ENCODE measurements at places on chromosomes 5 and 9.
A peak's percentile ranks its signal among the peaks of the same experiment; 100 is the strongest.

GRCh38 chr5:89005990-89006389 lies 123.0 kb upstream of the MEF2C start:
- no peaks in the 10 kb centered on the region for H3K4me1 ChIP-seq
- H3K27me3 ChIP-seq, result no peaks in the 10 kb centered on the region
- no peak for DNase-seq
- H3K4me3 ChIP-seq, result no peak overlapping the region
- H3K36me3 ChIP-seq, result peaks cover 3% of the 10 kb centered on the region
- H3K27ac ChIP-seq, result no peak overlapping the region

DNA sequence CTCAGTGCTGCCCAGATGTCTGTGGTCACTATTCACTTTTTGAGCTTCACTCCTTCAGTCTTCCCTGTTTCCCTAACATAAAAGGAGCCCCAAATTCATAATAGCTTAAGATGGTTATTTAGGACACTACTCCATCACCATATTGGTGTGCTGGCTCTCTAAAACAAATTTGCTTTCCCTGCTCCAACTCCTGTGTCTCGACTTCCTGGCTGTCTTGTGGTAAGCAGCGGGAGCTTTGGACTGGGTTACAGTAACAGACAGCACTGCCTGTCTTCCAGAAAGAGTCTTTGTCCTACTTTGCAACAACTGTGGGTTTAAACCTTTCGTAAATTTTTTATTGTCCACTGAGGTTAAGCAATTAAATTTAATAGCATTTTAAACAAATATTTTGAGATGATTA lies 389.4 kb downstream of the CDH9 start:
- H3K27me3 ChIP-seq, result no peaks in the 10 kb centered on the region
- no peak overlapping the region for H3K4me3 ChIP-seq
- H3K36me3 ChIP-seq, result no peaks in the 10 kb centered on the region
- H3K4me1 ChIP-seq, result no peaks in the 10 kb centered on the region
- no peak for DNase-seq

- no peak overlapping the region for H3K4me3 ChIP-seq
- no peak overlapping the region for H3K27ac ChIP-seq
- peaks cover 58% of the 10 kb centered on the region for H3K36me3 ChIP-seq
- peaks cover 4% of the 10 kb centered on the region for H3K4me1 ChIP-seq
- no peak for DNase-seq
Measured at GRCh38 chr5:176941951-176942350, 42.8 kb upstream of the HK3 start.

DNA sequence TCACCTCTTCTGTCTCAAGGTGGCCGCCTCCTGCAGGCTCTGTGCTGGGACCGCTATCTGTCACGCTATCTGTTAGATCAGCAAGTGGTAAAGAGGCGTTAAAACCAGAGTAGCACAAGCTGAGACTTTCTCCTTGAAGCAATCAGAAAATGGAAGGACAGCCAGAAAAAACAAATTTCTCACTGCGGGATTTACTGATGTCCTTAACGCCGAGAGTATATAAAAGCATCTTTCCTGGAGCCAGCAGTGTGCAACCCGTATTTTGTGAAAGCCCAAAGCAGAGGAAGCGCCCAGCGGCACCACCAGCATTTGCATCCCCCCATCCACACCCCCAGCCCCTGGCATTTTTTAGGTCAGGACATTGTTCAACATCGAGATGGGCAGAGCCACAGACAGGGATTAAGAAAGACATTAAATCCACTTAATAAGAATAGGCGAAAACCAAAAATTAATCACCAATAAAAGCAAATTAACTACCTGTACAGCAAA lies 48.6 kb downstream of the DUSP1 start:
- no peaks in the 10 kb centered on the region for H3K27me3 ChIP-seq
- DNase-seq, result no peak
- no peaks in the 10 kb centered on the region for H3K36me3 ChIP-seq
- H3K27ac ChIP-seq, result peak overlapping the region; percentile 35

- DNase-seq, result no peak
- H3K4me1 ChIP-seq, result peaks cover 23% of the 10 kb centered on the region
- no peak overlapping the region for H3K27ac ChIP-seq
- H3K36me3 ChIP-seq, result no peaks in the 10 kb centered on the region
- no peaks in the 10 kb centered on the region for H3K27me3 ChIP-seq
- no peak overlapping the region for H3K4me3 ChIP-seq
Measured at GRCh38 chr5:143297756-143298155, 105.7 kb downstream of the NR3C1 start.

GRCh38 chr5:68260467-68260866 lies 44.9 kb downstream of the PIK3R1 start:
- no peaks in the 10 kb centered on the region for H3K27me3 ChIP-seq
- no peaks in the 10 kb centered on the region for H3K36me3 ChIP-seq
- H3K4me1 ChIP-seq, result peaks cover 88% of the 10 kb centered on the region
- no peak overlapping the region for H3K4me3 ChIP-seq
- no peak for DNase-seq

- no peaks in the 10 kb centered on the region for H3K36me3 ChIP-seq
- H3K4me1 ChIP-seq, result no peaks in the 10 kb centered on the region
- no peak overlapping the region for H3K4me3 ChIP-seq
- H3K27me3 ChIP-seq, result peaks cover 50% of the 10 kb centered on the region
Measured at GRCh38 chr9:23849379-23850035, 23.5 kb upstream of the ELAVL2 start.

GRCh38 chr5:40717281-40717680 lies 37.6 kb downstream of the PTGER4 start:
- no peaks in the 10 kb centered on the region for H3K36me3 ChIP-seq
- H3K4me1 ChIP-seq, result no peaks in the 10 kb centered on the region
- no peak for DNase-seq
- no peak overlapping the region for H3K4me3 ChIP-seq
- H3K27ac ChIP-seq, result no peak overlapping the region
- no peaks in the 10 kb centered on the region for H3K27me3 ChIP-seq

- no peaks in the 10 kb centered on the region for H3K36me3 ChIP-seq
- peaks cover 54% of the 10 kb centered on the region for H3K27me3 ChIP-seq
- H3K4me3 ChIP-seq, result no peak overlapping the region
- H3K27ac ChIP-seq, result no peak overlapping the region
- H3K4me1 ChIP-seq, result peaks cover 15% of the 10 kb centered on the region
Measured at GRCh38 chr5:154612666-154613065, 134.6 kb upstream of the HAND1 start.

GRCh38 chr9:71446473-71447411 lies 321.6 kb downstream of the CEMIP2 start:
- H3K27me3 ChIP-seq, result peaks cover 37% of the 10 kb centered on the region
- no peak overlapping the region for H3K27ac ChIP-seq
- no peaks in the 10 kb centered on the region for H3K36me3 ChIP-seq
- DNase-seq, result no peak
- peak overlapping the region; percentile 42 for H3K4me3 ChIP-seq

GRCh38 chr5:6498968-6499367 lies 50.3 kb downstream of the UBE2QL1 start:
- H3K4me1 ChIP-seq, result no peaks in the 10 kb centered on the region
- no peak overlapping the region for H3K27ac ChIP-seq
- H3K36me3 ChIP-seq, result no peaks in the 10 kb centered on the region
- H3K4me3 ChIP-seq, result no peak overlapping the region
- DNase-seq, result no peak

DNA sequence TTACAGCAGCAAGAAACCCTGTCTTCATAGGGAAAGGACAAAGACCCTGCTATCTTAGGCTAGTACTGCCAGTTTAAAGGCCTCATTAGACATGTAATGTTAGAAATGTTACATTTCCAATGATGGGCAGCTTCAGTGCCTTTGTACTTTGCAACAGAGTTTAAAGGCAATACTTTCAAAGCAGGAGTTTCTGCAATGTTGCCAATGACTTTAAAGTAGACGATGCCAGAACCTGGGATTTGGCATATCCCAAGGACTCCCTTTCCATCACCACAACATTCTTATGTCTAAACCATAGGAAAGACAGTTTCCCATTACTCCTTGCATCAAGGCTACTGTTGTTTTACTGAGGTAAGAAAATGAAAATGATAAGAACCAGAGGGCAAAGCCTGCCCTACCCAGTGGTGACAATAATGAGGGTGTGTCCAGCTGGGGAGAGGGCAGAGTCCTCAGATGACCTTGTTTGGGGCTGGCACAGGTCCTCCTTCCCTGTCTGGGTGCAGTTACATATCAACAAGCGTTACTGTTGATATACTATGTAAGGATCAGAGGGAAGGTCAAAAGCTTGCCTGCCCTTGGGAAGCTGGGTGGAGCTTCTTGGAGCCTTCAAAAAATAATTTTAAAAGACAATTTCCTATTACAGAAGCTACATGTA lies 27.5 kb upstream of the MLANA start:
- no peaks in the 10 kb centered on the region for H3K4me1 ChIP-seq
- H3K27me3 ChIP-seq, result no peaks in the 10 kb centered on the region
- no peak overlapping the region for H3K4me3 ChIP-seq
- H3K36me3 ChIP-seq, result no peaks in the 10 kb centered on the region
- DNase-seq, result no peak

GRCh38 chr5:125708583-125708982 lies 714.6 kb upstream of the GRAMD2B start:
- no peaks in the 10 kb centered on the region for H3K27me3 ChIP-seq
- no peaks in the 10 kb centered on the region for H3K36me3 ChIP-seq
- H3K27ac ChIP-seq, result no peak overlapping the region
- no peak for DNase-seq

GRCh38 chr9:124251204-124251603 lies 6.5 kb upstream of the NEK6 start:
- H3K4me1 ChIP-seq, result no peaks in the 10 kb centered on the region
- no peak overlapping the region for H3K4me3 ChIP-seq
- no peaks in the 10 kb centered on the region for H3K27me3 ChIP-seq
- H3K36me3 ChIP-seq, result no peaks in the 10 kb centered on the region

- no peak overlapping the region for H3K4me3 ChIP-seq
- DNase-seq, result no peak
- H3K27me3 ChIP-seq, result no peaks in the 10 kb centered on the region
- H3K27ac ChIP-seq, result no peak overlapping the region
- H3K36me3 ChIP-seq, result no peaks in the 10 kb centered on the region
Measured at GRCh38 chr9:90457386-90458190, 185.0 kb downstream of the DIRAS2 start.

- no peaks in the 10 kb centered on the region for H3K36me3 ChIP-seq
- H3K27me3 ChIP-seq, result no peaks in the 10 kb centered on the region
- no peak overlapping the region for H3K4me3 ChIP-seq
- DNase-seq, result no peak
- no peaks in the 10 kb centered on the region for H3K4me1 ChIP-seq
Measured at GRCh38 chr5:57499262-57500050, 16.8 kb upstream of the ACTBL2 start.

- H3K36me3 ChIP-seq, result no peaks in the 10 kb centered on the region
- H3K27me3 ChIP-seq, result no peaks in the 10 kb centered on the region
- peaks cover 23% of the 10 kb centered on the region for H3K4me1 ChIP-seq
- no peak overlapping the region for H3K4me3 ChIP-seq
- H3K27ac ChIP-seq, result no peak overlapping the region
Measured at GRCh38 chr5:124724357-124725039, 21.9 kb downstream of the ZNF608 start.

- no peaks in the 10 kb centered on the region for H3K4me1 ChIP-seq
- H3K27me3 ChIP-seq, result no peaks in the 10 kb centered on the region
- no peak for DNase-seq
- no peak overlapping the region for H3K4me3 ChIP-seq
- H3K27ac ChIP-seq, result no peak overlapping the region
- no peaks in the 10 kb centered on the region for H3K36me3 ChIP-seq
Measured at GRCh38 chr5:154664869-154665268, 90.3 kb upstream of the LARP1 start.

DNA sequence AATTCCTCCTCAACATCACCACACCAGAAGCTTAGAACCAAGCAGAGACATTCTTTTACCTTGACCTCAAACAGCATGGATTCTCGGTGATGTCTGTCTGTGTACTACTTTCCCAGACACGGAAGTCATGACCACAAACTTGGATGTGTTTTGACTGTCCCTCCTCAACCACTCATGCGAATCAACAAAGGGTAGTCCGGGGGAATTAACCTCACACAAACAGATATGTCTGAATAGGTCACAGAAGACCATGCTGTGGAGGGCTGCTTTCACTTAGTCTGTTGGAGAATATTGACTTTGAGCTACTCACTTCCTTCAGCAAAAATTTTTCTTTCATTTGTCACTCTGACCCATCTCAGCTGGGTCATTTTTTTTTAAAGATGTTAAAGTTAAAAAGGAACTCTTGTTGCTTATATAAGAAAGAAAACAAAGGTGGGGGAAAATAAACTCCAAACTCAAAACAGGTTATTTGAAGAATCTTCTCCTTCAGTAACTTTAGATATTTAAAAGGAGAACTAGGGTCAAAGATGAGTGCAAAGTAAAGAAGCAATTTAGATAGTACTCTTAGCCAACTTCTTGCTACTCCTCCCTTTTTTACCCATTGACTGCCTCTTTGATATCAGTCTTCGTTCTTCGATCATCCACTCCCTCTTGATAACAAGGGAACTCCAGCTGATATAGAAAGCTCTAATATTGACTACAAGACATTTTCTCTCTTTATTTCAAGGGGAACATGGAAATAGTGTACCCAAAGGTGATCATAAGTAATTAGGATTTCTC lies 343.4 kb upstream of the CDH6 start:
- H3K4me1 ChIP-seq, result no peaks in the 10 kb centered on the region
- H3K27ac ChIP-seq, result no peak overlapping the region
- no peaks in the 10 kb centered on the region for H3K36me3 ChIP-seq

DNA sequence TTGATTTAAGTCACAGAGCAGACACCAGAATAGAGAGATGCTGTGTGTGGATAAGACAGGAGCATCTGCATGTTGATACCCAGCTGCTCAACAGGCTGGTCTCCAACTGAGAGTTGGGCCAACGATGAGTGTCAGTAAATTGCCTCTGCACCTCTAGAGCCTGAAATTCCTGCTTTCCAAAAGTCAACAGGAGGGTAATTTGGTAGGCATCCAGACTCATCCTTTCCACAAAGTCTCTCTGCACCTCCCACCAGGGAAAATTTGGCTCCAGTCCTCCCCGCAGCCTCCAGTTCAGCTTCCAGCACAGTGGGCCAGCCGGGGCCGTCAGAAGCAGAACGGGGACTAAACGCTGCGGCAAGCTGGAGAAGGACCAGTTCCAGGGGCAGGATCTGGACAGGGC lies 136.9 kb downstream of the RFK start:
- H3K36me3 ChIP-seq, result no peaks in the 10 kb centered on the region
- H3K4me3 ChIP-seq, result no peak overlapping the region
- DNase-seq, result no peak
- H3K27ac ChIP-seq, result no peak overlapping the region
- peaks cover 11% of the 10 kb centered on the region for H3K4me1 ChIP-seq

GRCh38 chr5:79959407-79959806 lies 31.7 kb downstream of the MTX3 start:
- no peak overlapping the region for H3K27ac ChIP-seq
- DNase-seq, result no peak
- H3K4me3 ChIP-seq, result no peak overlapping the region
- no peaks in the 10 kb centered on the region for H3K36me3 ChIP-seq
- H3K4me1 ChIP-seq, result no peaks in the 10 kb centered on the region

DNA sequence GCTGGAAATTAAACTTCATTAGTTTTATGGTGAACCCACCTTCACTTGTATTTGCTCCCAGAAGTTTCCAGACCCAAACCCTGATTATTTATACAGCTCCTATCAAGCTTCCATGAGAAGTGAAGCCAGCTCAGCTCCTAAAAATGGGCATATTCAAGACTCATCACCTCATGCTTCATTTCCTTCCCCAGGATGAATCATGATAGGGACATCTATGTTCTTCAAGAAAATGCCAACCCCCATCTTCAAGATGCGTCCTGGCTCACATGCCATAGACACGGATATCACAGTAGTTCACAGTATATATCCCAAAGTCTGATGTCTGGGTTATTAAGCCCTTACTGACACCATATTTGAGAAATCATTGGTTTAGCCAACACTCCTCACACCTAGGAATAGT lies 217.6 kb downstream of the NPR3 start:
- no peaks in the 10 kb centered on the region for H3K4me1 ChIP-seq
- DNase-seq, result no peak
- no peaks in the 10 kb centered on the region for H3K27me3 ChIP-seq
- no peaks in the 10 kb centered on the region for H3K36me3 ChIP-seq
- no peak overlapping the region for H3K27ac ChIP-seq

Measured in gastrocnemius medialis (tissue), 4 donors.